ENCODE measurements at places on chromosomes 2 and 18.

DNA sequence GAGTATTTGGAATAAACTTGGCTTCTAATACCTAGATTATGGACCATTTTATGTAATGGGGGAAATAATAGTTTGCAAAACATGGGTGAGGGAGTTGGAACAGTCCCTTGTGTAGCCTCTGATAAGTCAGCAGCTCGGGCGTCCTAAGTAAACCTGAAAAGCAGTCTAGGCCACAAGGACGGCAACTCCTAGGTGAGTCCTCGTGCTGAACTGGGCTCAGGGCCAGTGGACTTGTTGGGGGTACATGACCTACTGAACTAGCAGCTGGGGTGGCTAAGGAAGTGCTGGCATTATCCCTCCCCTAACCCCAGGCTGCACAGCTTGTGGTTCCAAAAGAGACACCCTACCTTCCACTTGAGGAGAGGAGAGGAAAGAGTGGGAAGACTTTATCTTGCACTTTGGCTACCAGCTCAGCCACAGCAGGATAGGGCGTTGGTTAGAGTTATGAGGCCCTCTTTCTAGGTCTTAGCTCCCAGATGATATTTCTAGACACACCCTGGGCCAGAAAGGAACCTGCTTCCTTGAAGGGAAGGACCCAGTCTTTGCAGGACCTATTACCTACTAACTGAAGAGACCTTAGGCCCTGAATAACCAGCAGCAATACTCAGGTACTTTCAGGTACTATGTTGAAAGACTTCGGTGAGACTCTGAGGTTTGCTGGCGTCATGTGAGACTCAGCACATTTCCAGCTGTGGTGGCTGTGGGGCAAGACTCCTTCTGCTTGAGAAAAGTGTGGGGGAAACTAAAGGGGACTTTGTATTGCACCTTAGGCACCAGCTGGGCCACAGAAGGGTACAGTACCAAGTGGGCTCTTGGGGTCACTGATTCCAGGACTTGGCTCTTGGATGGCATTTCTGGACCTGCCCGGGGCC, 71.0 kb downstream of the AQP4 start:
- DNase-seq, result no peak

- DNase-seq, result no peak
Measured at GRCh38 chr2:122315306-122315705, 559.9 kb downstream of the TSN start.

DNA sequence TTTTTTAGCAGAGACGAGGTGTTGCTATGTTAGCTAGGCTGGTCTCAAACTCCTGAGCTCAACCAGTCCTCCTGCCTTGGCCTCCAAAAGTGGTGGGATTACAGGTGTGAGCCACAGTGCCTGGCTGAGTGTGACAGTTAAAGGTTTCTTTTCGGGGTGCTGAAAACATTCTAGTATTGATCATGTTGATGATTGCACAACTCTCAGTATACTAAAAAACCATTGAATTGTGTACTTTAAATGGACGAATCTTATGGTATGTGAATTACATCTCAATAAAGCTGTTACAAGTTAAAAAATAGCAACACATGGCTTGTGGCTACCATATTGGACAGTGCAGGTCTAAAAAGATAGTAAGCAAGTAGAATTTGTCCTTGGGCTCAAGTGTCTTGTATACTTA, 22.3 kb downstream of the PAPOLG start:
- DNase-seq, result no peak

- DNase-seq, result no peak
Measured at GRCh38 chr2:134079373-134079772, 174.5 kb upstream of the MGAT5 start.

- no peak for DNase-seq
Measured at GRCh38 chr2:13585732-13586131, 869.0 kb downstream of the TRIB2 start.

GRCh38 chr18:48868468-48869466, 82.0 kb downstream of the SMAD7 start:
- peak; percentile 25 for DNase-seq

- no peak for DNase-seq
Measured at GRCh38 chr2:123438675-123439074, 586.4 kb upstream of the CNTNAP5 start.

DNA sequence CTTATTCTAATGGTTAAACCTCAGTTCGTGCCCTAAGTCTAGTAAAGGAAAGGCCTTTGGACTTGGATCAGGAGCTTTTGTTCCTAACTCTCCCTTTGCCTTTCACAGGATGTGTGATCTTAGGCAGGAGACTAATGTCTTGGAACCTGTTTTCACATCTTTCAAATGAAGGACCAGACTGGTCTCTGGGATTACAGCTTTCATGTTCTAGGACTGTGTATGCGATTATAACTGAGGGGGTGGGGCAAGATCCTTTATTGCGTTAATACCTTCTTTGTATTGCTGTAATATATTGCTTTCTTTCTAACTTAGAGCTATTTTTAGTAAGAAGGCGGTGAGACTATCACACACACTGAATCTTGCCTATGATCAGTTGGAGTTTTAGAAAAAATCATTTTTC, 368.1 kb downstream of the RPRM start:
- DNase-seq, result no peak

DNA sequence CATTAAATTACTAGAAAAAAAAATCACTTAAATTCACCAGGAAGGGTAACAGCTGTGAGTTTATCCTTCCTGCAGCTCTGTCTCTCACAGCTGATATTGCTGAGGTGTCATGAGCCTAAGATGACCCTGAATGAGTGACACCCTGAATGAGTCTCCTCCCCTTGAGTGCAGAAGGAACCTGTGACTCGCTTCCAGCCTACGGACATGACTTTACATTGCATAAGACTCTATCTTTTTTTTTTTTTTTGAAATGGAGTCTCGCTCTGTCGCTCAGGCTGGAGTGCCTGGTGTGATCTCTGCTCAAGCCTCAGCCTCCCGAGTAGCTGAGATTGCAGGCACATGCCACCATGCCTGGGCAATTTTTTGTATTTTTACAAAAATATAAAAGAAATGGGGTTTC, 14.1 kb downstream of the MRO start:
- DNase-seq, result no peak
